Inflammatory macrophage treated with lipopolysaccharide for 4 hours (primary cell): ENCODE measurements at places on chromosomes 1 and 21.

GRCh38 chr1:91582431-91582921 lies 81.8 kb downstream of the CDC7 start:
- peak; percentile 13 for DNase-seq

DNA sequence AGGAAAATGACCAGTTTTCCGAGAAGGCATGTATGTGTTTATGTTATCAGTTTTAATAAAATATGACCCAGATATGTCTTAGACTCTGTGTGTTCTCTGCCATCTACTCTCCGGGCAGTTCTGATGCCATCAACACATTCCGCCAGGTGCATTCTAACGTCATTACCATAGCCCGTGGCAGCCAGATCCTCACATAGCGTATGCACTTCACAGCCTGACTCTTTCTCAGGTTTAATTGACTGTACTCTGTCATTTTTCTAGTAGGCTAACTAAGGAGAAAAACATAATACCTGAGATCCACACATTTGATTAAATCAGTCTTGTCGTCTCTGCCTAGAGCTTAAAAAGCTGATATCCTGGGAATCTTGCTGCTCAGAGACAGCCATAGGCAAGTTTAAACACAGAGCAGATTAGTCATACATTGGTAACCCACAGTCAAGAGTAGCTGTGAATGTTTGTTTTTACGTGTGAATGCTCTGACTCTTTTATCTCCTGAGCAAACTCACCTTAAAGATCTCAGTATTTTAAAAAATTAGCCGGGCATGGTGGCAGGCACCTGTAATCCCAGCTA lies 175.9 kb downstream of the GREM2 start:
- DNase-seq, result no peak

DNA sequence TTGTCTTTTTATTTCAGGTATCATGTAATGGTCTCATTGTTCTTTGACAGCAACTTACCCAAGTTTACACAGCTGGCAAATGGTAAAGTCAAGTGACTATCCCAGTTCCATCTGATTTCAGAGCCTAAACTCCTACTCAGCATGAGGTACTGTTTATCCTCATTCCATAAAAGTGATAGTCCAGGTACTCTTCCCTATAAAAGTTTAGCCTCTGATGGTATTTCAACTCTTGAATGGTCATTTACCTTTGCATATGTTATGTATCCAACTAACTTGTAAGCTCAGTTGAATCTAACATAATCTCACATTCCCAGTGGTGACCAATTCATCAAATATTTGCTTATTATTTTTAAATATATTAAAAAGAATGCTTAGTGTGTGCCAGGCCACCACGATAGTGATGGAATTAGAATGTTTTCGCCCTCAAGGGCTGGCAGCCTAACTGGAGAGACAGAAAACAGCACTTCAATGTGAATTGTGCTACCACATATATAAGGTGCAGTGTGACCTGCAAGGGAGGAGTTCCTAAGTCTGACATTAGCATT lies 307.1 kb downstream of the CTH start:
- no peak for DNase-seq

- no peak for DNase-seq
Observed at GRCh38 chr1:67404212-67404620, 26.0 kb downstream of the SERBP1 start.

- no peak for DNase-seq
Observed at GRCh38 chr21:18518054-18518481, 114.5 kb upstream of the TMPRSS15 start.

- DNase-seq, result no peak
Observed at GRCh38 chr1:15433471-15433870, 4.8 kb upstream of the CTRC start.

- DNase-seq, result no peak
Observed at GRCh38 chr1:200905411-200906052, 10.8 kb downstream of the INAVA start.

GRCh38 chr1:52229494-52229893 lies 87.6 kb downstream of the ZFYVE9 start:
- no peak for DNase-seq

GRCh38 chr21:42837421-42838211 lies 41.7 kb downstream of the WDR4 start:
- no peak for DNase-seq

- no peak for DNase-seq
Observed at GRCh38 chr1:79322511-79323027, 316.0 kb upstream of the ADGRL4 start.

- no peak for DNase-seq
Observed at GRCh38 chr1:198879711-198880306, 241.0 kb downstream of the PTPRC start.

GRCh38 chr21:42324896-42325295 lies 9.7 kb upstream of the TFF3 start:
- no peak for DNase-seq

- no peak for DNase-seq
Observed at GRCh38 chr1:55447488-55447887, 232.3 kb upstream of the USP24 start.

- DNase-seq, result no peak
Observed at GRCh38 chr1:9758559-9759121, 65.1 kb downstream of the CLSTN1 start.

DNA sequence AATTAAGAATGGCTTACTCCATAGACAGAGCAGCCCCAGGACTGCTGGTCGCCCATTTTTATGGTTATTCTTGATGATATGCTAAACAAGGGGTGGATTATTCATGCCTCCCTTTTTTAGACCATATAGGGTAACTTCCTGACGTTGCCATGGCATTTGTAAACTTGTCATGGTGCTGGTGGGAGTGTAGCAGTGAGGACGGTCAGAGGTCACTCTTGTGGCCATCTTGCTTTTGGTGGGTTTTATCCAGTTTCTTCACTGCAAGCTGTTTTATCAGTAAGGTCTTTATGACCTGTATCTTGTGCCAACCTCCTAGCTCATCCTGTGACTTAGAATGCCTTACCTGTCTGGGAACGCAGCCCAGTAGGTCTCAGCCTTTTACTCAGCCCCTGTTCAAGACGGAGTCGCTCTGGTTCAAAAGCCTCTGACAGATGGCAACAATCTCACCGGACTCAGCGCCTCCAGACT lies 5.2 kb upstream of the AGPAT3 start:
- no peak for DNase-seq

DNA sequence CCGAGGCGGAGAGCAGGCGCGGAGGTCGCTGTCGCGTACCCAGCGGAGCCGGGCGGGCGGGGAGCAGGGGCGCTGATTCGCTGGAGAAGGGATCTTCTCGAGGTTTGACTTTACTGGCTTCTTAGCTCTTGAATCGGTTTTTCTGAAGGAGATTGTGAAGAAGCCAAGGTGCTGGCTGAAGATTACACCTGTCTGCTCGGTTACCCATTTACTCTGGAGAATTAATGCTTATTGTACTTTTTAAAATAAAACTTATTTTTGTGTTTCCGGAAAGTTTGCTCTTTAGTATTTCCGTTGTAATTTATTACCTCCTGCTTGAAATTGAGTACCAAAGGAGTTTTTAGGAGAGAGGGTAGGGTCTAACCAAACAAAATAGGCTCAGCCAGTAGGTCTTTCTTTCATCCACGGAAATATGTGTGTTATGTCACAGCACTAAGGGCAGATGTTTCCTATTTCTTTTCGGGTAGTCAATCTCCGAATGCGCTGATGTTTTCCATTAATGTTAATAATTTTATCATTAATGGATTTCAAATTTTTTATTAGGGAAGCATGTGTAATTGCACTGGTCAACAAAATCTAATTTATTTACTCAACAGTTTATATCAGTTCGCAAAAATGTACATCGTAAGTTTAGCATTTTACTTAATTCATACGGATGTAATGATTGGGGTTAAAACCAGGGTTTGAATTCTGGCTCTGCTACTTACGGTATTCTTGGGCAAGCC lies 510 bp upstream of the GNG5 start:
- DNase-seq, result peak; percentile 13

GRCh38 chr1:239718997-239719628 lies 332.7 kb downstream of the CHRM3 start:
- DNase-seq, result peak; percentile 2

DNA sequence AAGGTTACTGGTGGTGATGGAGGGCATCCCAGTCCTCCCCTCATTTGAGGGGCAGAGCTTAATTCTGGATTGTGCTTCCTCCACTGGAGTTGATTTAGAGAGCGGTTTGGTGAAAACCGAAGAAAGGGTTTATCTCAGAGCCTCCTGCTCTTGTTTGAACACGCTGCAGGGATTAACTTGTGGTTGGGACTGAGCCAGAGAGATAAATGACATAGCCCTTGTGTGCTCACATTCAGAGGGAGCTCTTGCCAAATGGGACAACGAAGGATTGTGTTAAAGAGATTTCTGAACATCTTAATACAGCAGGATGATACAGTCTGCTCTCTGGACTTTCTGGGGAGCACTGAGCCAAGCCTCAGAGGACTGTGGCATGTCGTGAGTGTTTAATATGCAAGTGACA lies 308.2 kb downstream of the DISC1 start:
- DNase-seq, result no peak

DNA sequence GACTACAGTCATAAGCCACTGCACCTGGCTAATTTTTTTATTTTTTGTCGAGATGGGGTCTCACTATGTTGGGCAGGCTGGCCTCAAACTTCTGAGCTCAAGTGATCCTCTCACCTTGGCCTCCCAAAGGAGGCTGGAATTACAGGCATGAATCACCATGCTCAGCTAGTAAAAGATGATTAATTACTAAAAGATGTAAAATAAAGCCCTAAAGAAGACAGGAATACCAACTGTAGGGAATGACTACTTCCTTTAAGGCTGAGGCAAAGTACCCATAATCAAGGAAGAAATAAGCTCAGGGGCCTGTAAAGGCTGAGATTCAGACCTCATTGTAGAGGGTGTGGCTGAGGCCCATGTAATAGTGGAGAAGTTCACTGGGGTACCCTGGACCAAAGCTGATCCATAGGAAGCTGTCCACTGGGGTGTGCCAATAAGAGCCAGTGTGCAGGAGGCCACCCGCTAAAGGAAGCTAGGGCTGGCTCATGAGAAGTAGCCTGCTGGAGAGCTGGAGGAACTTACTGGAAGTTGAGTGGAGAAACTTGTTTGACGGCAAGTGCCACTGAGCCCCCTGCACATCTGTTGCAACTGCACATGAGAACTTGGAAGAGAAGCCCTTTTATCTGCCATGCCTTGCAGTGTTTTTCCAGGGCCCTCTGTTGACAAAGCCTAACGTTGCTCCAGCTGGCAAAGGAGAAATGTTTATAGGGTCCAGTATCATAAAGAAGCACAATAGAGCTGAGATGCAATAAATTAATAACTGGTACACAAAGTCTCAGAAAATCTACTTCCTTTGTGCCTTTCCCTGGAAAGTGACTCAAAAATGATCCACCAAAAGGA lies 17.8 kb upstream of the SERTAD4 start:
- no peak for DNase-seq

DNA sequence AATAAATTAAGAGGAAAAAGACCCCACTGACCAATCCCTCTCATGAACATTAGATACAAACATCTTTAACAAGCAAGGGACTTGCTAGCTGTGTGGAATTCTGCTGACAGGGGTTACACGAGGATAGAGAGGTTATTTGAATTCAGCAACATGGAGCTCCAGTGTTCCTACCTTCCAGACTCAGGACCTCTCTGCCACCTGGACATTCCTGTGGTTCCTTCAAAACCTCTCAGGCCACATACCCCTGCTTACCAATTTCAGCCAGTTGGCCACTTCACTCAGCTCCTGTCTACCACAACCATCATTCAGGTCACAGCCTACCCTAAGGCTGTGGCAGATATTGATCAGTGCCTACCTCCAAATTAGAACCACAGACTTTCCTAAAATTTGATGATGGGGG lies 147.5 kb downstream of the RRAGC start:
- DNase-seq, result no peak

DNA sequence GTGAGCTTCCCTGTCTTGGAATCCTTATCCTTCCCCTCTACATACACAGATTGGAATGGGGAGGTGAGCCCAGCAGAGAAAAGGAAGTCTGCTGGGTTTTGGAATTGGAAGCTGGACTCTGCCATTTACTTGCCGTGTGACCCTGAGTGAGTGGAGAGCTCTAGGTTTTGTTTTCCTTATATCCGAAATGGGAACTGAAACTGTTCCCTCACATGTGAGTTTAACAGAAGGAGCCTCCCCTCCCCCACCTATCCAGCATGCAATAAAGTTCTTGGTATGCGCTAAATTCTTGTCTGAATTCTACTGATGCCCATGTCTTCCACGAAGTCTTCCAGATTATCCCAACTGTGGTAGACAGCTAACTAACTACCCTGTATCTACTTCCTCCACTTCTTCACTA lies 58.7 kb downstream of the NENF start:
- peak; percentile 95 for DNase-seq

GRCh38 chr1:206982216-206982615 lies 12.0 kb upstream of the FCAMR start:
- DNase-seq, result peak; percentile 69

DNA sequence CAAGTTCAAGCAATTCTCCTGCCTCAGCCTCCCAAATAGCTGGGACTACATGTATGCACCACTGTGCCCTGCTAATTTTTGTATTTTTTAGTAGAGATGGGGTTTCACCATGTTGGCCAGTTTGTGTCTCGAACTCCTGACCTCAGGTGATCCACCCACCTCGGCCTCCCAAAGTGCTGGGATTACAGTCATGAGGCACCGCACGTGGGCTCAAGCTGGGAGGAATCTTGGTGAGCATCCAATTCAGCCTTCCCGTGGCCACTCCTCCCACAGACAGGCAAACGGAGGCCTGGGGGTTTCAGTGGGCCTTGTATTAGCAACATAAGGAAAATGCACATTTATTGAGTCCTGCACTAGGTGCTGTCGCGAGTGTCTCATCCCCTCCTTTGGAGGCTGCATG lies 24.5 kb upstream of the VWA5B1 start:
- no peak for DNase-seq

GRCh38 chr1:53163291-53163768 lies 20.9 kb upstream of the SLC1A7 start:
- DNase-seq, result no peak

DNA sequence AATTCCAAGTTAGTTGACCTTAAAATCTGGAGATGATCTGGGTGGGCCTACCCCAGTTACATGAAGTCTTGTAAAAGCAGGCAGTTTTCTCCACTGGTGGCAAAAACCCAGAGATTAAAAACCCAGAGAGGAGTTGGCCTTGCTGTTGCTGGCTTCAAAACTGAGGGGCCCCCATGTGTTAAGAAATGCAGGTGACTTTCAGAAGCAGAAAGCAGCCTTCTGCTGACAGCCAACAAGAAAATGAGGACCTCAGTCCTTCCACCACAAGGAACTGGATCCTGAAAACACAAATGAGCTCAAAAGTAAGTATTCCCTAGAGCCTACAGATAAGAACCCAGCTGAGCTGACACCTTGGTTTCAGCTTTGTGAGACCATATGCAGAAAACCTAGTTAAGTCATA lies 343.7 kb upstream of the ZRANB2 start:
- DNase-seq, result no peak
